ENCODE measurements at places on chromosomes 6 and 20.

GRCh38 chr20:39605908-39606307, 643.8 kb downstream of the DHX35 start:
- DNase-seq = no peak

DNA sequence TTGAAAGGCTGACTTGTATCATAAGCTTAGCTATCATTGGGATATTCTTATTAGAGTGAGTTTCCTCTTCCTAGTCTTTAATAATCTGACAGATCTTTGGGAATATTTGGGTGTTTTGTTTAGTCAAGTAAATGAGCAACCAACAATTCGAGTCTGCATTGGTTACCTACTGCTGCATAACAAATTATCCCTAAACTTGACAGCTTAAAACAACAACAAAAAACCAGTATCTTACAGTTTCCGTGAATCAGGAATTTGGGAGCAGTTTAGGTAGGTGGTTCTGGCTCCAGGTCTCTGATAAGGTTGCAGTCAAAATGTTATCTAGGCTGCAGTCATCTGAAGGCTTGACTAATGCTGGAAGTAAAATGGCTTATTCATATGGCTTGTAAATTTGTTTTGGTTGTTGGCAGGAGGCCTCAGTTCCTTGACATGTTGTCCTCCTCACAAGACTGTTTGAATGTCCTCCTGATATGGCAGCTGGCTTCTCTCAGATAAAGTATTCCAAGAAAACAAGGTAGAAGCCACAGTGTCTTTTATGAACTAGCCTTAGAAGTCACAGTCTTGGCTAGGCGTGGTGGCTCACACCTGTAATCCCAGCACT, 7.2 kb downstream of the GTF3C6 start:
- no peak for DNase-seq

- DNase-seq = no peak
Observed at GRCh38 chr6:157760589-157761330, 62.3 kb upstream of the SNX9 start.

GRCh38 chr6:67244037-67244436, 1391.0 kb upstream of the ADGRB3 start:
- no peak for DNase-seq

DNA sequence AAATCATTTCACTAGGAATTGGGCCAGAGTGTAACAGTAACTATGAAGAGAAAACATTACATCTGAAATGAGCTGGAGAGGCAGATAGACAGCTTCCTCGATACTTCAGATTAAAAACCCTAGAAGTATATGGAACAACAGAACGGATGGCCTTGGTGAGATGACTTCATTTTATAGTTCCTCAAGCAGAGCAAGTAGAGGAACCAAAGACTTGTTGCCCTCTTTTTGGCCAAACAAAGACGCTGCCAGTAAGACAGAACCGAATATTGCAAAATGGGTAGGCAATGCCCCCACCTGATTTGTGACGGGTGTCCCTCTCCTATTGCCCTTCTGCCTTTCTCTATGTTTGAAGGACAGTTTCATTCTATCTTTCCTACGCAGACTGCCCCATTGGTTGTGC, 53.5 kb downstream of the AGPAT4 start:
- DNase-seq = no peak

DNA sequence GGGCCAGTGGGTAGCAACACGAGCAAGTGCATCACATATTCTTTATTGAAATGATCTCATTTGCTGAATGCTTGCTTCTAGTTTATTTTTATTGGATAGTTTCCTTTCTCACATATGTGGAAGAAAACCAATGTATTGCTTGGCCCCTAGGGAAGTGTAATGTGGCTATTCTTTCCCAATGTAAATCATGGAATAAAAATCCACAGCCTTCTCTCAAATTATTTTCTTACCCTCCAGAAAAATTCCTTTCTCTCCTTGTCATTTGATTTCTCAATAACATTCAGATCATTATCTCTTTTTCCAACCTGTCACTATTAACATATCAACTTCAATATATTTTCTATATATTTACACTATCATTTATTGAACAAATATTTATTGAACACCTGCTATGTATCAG, 51.9 kb upstream of the PTPRK start:
- no peak for DNase-seq

DNA sequence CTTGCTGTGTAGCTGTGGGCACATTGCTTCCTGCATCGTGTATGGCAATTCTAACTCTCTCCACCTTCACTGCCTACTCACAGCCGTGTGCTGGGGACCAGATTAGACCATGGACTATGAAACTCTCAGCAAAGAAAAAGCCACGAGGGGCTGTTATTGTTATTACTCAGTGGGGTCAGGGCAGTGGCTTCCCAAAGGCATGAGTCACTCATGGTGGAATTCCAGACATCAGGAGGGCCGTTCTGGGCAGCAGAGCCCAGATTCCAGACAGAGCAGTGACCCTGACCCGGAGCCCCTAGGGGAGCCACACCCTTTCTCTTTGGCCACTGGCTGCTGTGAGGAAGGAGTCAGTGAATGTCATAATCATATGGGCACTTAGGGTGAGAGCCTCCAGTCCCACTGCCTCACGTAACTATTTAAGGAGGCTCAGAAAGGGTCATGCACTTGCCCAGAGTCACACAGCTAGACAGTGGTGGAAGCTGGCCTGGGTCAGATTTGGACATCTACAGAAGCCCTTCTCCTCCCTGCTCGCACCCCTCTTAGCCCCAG, 22.2 kb upstream of the CCN5 start:
- DNase-seq = no peak

DNA sequence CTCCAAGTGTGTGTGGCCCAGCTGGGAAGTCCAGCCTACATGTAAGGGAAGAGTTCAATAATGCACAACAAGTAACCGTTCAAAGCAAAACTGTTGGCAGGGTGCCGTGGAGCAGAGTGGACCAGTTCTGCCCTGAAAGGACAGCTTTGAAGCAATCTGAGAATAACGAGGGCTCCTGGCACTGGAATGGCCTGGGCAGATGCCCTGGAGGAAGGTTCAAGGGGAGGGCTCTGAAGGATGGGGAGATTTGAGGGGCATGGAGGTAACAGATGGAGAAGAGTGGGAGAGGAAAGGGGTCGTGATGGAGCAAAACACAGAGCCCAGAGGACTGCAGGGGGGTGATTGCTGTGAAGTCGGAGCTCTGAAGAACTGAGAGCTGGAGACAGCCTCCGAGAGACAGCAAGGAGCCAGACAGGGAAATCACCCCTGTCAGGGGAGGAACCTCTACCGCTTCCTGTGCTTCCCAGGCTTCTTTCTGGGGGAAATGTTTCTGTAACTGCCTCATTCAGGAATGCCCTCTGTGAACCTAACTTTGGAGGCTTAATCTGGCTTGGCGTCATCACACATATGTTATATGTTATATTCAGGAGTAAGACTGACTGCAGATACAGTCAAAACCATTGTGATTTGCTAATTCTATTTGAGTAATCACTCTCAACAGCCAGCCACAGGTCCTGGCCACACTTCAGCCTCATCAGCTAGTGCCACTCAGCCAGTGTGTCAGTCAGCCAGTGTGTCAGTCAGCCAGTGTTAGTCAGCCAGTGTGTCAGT, 41.2 kb downstream of the ZC3H12D start:
- no peak for DNase-seq

DNA sequence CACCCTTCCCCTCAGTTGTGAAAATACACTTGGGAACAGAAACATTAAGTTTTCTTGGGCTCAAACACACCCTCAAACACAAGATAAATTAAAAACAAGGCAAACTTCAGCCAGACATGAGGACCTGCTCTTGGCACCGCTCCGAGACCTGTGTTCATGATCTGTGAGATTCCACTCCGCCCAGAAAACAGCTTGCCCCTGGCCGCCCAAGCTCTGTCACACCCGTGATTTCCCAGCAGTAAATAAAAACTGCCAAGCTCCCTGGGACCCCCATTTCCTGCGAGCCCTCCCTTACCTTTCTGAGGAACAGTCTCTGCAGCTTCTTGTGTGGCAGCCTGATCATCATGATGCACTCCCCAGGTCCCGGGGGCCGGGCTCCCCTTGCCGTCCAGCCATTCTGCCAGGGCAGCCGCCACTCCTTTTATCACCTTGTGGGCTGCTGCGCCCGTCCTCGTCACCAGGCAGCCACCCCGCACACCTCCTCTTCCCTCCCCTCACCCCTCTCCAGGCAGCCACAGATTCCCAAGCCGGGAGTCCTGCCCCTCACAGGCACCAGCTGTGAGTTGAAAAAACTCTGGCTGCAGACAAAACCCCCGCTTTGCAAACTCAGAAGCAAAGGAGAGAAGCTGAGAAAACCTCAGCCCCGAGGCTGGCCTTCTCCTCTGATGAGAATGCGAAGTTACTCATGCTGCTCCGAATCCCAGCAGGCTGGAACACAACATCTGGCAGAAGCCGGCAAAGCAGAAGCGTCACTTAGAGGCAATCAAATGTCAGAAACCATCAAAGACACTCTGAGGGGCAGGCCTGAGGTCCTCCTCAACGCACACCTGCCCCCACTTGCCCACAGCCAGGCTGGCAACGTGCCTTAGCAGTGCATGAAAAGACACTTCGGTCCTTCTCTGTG, 130.4 kb upstream of the RPS6KA2 start:
- DNase-seq = no peak

GRCh38 chr6:85044361-85044760, 280.0 kb upstream of the TBX18 start:
- DNase-seq = no peak

DNA sequence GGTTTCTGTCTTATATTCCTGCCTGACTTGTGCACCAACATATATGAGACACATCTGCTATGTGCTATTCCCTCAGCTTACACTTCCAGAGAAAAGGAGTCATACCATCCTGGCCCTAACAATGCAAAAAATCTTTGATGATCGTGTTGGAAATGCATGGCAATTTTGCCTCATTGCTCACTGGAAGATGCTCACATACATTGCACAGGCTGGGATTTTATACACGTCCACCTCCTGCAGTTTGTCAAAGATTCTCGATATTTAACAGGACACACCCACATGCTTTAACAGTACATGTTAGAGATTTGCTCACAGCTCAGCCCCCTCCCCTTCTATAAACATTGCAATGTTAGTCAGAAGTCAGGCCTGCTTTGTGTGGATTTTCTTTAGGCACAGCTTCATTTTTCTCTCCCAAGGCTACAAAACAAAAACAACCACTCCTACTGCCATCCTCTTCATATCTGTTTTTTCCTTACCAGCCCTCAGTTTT, 66.1 kb downstream of the ADGB start:
- DNase-seq = no peak
